Stromal cell of bone marrow (primary cell): ENCODE measurements at places on chromosomes 1 and 21.

DNA sequence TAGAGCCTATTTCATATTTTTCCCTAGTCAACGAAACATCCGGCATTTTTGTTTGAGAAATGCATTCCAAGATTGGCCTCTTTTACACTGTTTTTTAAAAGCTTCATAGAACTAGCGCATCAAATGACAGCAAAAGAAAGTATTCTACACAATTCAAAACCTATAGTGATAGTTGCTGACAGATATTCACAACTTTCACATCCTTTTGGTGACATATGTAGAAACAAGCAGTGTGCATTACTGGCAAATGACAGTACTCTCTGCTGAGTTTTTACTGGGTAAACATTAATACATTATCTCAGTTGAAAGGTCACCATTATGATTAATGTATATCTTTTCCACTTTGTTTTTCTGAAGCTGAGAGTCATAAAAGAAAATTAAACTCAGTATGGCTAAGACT, 135.4 kb upstream of the RGS18 start:
- DNase-seq, result no peak

- no peak for DNase-seq
Measured at GRCh38 chr1:183315991-183316758, 102.0 kb downstream of the NMNAT2 start.

- no peak for DNase-seq
Measured at GRCh38 chr1:212396638-212397037, 18.0 kb downstream of the PACC1 start.

DNA sequence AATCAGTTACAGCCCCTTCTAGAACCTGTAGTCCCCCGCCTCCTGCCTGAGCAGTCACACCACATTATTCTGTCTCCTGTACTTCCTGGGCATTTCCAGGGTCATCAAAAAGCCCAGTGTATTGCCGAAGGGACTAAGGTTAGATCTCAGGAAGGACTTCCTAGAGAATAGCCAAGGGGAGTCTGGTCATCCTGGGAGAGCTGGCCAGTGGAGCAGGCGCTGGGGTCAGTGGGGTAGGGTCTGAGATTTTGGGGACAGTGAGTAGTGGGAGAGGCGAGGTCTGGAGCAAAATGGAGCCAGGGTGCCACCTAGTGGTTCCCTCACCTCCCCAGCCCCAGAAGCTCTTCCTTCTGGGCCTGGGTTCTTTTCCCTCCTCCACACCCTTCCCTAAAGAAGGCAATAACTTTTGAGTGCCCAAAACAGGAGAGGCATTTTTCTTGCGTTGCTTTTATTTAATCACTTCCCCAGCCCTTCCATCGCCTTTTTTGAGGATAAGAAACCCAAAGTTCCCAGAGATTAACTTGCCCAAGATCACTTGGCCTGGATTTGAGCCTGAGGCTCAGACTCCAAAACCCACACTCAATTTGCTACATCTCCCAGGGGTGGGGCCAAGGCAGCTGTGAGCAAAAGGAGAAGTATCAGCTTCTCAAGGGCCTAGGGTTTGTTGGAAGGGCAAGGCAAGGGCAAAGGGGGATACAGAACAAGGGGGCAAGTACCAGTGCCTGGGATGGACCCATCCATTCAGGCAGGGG, 7.3 kb upstream of the PMVK start:
- DNase-seq, result no peak

DNA sequence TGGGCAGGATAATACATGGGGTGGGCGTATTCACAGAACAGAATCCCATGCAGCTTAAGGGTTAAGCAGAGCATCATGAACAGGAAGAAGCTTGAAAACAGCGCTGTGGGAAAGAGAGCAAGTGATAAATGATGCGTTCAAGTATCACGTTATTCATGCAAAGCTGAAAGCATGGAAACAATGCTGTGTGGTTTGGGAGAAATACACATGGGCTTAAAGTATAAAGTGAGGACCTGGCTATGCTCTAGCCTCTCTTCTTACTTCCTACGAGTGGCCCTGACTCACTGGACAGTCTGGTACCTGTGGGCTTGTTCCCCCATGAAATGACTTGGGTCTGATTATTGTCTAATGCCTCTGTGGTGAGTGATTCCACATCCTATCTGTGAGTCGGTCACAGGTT, 25.7 kb downstream of the TMPRSS2 start:
- peak; percentile 18 for DNase-seq

- DNase-seq, result peak; percentile 21
Measured at GRCh38 chr1:157363660-157364140, 188.6 kb downstream of the FCRL5 start.

GRCh38 chr1:209207701-209208286, 375.7 kb upstream of the CAMK1G start:
- DNase-seq, result peak; percentile 48

- no peak for DNase-seq
Measured at GRCh38 chr21:46340998-46341397, 17.0 kb downstream of the PCNT start.

GRCh38 chr1:96698342-96698983, 23.1 kb upstream of the PTBP2 start:
- no peak for DNase-seq

GRCh38 chr1:25468033-25468432, 37.3 kb downstream of the MACO1 start:
- no peak for DNase-seq

DNA sequence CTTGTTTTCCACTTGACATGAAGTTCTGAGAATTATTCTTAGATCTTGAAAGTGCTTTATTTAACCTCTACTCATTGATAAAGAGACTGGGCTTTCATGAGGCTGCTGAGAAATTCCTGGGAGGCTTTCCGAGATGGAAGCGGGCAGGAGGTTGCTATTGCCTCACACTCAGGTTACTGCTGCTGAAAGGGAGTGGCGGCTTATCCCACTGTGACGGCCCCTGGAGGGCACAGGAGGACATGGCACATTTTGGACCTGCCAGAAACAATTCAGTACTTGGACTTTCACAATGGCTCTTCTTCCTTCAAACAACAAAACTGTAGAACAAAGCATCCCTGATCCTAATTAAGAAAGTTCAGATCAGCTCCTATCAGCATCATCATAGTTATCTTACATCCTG, 16.2 kb upstream of the MARK1 start:
- DNase-seq, result no peak

DNA sequence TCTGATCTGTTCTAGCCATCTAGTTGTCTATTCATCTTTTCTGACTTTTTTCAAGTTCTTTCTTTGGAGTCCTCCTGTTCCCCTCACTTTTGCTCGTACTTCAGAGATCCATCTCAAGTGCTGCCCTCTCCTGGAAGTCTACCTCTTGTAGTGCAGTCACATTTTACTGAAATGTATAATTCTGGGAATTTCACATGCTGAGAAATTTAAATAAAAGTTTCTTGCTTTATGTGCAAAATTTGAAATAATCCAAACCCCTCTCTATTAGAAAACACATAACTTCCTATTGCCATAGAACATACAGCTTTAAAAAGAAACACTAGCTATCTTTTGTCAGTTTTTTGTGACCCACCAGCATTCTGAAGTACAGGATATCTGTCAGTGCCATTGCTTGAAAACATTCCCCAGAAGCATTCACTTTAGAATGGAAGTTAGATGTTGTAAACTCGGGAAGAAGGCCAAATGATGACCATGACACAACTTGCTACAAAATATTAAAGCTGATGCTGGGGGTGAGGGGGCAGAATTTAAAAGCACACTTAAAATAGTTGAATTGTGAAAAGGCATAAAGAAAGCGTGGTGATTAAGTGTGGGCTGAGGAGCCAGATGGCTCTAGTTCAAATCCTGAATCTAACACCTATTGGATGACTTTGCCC, 22.0 kb downstream of the RLF start:
- DNase-seq, result no peak

DNA sequence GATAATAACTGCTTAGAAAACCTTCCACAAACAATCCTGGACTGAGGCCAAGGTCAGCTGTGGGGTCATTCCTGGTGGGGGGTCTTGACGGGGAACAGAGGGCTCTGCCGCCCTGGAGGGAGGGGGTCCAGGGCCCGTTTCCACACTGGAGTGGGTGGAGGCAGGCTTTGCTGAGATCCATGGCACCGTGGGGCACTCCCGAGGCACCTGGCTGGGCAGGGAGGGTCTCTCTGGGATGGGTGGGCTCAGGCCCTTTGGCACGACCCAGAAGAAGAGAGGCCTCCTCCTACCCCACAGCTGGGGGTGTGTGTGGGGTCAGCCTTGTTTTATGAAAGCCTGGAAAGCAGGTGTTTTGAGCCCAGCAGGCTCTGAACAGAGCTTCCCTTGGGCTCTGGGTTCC, 5.1 kb downstream of the MMEL1 start:
- no peak for DNase-seq

DNA sequence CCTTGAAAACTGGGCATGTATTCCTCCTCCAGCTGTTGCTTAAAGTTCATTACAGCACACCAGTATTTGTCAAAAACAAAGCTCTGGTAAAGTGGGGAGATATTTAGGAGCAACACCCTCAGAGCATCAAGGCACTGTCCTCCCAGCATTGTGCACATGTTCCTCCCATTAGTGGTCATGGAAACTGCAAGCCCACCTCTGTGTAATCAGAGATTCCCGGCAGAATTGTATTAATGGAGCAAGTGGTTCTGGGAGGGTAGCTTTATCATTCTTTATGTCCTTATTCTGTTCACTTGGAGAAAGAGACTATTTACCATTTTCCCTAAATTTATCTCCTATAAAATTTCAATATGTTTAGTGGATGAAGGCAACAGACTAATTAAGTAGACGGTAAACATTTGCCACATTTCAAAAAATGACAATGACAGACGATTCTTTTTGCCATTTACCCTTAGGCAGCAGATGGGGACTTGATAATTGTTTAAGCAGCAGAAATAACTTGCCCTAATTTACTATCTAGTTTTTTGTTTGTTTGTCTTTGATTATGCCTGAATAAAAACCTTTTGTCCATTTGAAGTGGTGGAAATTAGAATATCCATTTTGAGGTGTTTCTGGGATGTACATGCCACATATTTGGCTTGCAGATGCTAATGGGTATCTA, 289.6 kb upstream of the ST6GALNAC5 start:
- DNase-seq, result no peak

DNA sequence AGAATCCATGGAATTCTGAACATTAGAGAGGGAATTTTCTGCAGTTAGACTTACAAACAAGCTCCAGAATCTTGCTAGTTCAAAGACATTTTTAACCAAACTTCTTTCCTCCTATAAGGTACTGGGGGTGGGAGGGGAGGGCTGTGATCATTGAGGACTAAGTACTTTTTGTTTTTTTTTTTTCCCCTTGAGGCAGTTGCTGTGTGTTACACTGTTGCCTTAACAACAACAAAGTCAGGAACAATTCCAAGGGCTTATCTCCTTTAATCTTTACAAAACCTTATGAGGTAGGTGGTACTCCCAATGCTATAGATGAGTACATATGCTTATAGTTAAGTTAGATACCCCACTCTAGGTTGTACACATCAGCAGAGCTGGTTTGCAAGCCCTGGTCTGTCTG, 62.9 kb downstream of the PPP1R12B start:
- no peak for DNase-seq

- DNase-seq, result no peak
Measured at GRCh38 chr21:34908419-34909055, 140.6 kb downstream of the RUNX1 start.

DNA sequence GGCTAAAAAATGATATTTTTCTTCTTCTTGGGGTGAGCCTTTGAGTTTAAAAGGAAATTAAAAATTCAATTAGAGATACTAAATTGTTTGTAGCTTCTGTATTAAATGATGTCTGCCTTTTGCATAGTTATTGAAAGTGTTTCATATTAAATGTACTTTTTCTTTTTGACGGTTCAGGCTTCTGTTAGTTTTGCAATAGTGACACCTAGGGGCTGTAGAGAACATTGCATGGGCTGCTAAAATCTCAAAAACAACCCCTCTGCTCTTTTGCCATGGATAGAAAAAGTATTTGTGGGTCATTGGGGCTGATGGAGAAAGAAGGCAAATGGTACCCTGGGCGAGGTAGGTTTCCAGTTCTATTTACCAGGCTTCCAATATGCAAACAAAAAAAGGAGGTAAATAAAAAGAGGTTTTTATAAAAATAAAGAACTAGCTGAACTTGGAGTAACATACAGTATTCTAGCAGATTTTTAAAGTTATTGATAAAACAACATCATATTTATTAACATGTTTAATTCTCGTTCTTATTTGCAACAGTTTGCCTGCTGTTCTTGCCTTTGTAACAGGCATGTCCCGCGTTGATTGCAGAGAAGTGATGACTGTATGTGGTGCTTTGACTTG, 115.4 kb upstream of the HOOK1 start:
- DNase-seq, result peak; percentile 33

DNA sequence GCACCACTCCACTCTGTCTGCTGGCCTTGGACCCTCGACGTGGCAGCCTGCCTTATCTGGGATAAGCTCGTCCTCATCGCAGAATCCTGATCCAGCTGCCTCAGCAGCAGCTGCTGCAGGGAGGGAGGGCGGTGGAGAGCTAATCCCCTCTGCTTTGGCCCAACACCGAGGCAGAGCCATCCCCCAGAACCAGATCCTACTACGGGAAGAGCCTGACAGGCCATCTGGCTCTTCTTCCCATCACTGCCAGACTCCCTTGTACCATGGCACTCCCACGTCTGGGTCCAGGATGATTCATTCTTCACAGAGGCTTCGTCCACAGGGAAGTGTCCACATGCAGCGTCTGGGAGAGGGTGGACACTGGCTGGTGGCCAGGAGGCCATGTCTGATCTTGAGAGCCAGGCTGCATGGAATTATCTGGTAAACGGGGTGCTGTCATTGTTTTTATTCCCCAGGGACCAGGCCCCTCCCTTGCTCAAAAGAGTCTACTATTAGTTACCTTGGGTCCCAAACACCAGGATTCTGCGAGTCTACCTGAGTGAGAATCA, 14.6 kb upstream of the PKP1 start:
- DNase-seq, result peak; percentile 53

- DNase-seq, result peak; percentile 60
Measured at GRCh38 chr1:109391157-109391556, 6.6 kb downstream of the SORT1 start.

GRCh38 chr1:51878308-51878615, 265 bp downstream of the NRDC start:
- no peak for DNase-seq

DNA sequence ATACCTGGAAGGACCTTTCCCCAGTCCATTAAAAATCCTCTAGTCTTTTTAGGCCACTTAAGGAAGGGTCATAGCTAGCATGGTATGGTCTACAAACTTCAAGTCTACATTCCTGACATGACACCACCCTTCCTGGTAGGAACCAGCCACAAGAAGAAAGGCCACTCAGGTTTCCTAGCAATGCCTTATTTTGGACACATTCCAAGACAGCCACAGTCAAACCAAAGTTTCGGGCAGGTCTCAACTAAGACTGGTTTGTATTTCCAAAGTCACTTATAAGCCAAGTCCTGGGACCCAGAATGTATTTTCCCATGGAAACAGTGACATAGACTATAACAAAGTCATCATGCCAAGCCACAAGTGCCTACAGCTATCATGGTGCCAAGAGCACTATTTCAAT, 50.6 kb upstream of the SLC44A3 start:
- DNase-seq, result no peak

DNA sequence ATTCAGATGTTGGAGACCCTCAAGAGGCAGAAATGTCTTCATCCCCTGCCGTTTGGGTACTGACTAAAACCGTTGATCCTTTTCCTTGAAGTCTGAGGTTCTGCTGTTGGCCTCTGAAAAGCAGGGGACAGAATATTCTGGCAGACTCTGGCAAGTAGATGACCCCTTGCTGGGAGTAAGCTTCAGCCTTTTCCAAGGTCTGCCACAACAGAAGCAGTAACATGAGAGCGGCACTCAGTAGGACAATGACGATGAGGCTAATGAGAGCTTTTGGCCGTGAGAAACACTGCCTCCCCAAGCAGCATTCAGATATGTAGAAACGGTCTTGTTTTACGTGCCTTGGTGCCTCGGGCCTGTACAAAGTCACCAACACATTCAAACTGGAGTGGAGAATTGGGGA, 143.7 kb downstream of the ST6GALNAC5 start:
- no peak for DNase-seq
